ENCODE measurements at places on chromosomes 4 and X. TPM values are rescaled to one million over a fixed set of nuclear protein-coding genes. Genes with fewer than 3 reads are reported as not detected.

GRCh38 chr4:57488366-57489162, 378.4 kb upstream of the IGFBP7 start:
- no peak overlapping the region for H3K4me3 ChIP-seq
- DNase-seq, result no peak
- H3K27ac ChIP-seq, result no peak overlapping the region

GRCh38 chr4:99644453-99644852, 13.2 kb downstream of the C4orf54 start:
- peaks cover 13% of the 10 kb centered on the region for H3K27me3 ChIP-seq
- H3K4me1 ChIP-seq, result no peaks in the 10 kb centered on the region
- no peaks in the 10 kb centered on the region for H3K36me3 ChIP-seq
- H3K27ac ChIP-seq, result no peak overlapping the region
- H3K4me3 ChIP-seq, result no peak overlapping the region

DNA sequence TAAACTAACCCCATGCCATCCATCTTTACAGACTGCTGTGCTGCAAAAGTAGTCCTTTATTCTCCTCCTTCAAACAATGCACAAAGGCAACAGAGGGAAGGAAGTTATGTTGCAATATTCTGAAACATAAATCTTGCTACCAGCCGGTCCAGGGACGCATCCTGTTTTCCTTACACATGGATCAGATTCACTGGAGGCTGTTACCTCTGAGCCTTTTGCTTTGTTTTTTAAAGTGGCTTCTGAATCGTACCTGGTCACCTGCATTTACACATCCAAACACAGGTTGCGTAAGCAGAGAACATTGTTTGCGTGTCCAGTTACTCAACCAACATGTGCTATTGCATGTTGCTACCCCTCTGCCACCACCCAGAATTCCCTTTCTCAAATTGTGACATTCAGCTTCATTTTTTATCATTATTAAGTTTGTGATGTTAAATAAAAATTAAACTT, 8.8 kb downstream of the PPARGC1A start:
- H3K4me1 ChIP-seq, result peaks cover 95% of the 10 kb centered on the region
- H3K36me3 ChIP-seq, result peaks cover 2% of the 10 kb centered on the region
- peak overlapping the region; percentile 84 for H3K27ac ChIP-seq
- H3K27me3 ChIP-seq, result no peaks in the 10 kb centered on the region
- DNase-seq, result peak; percentile 95

- no peak overlapping the region for H3K4me3 ChIP-seq
- H3K27me3 ChIP-seq, result no peaks in the 10 kb centered on the region
- DNase-seq, result no peak
- H3K36me3 ChIP-seq, result no peaks in the 10 kb centered on the region
- no peak overlapping the region for H3K27ac ChIP-seq
Measured at GRCh38 chrX:127317159-127317558, 497.6 kb downstream of the PRR32 start.

DNA sequence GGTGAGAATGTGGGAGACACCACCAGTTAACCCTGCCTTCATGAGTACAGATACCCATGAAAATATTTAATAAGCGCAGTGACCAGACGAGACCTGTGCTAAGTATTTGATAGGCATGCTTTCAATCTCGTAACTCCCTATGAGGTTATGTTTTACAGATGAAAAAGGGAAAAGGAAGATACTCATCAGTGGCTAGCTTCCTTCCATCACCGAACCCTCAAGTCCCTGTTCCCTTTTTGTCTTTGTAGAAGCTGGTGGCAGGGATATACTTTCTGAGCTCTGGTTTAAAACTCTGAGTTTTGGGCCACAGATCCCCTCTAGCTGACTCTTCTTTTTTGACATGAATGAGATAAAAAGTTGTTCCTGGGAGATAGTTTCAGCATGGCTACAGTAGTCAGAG, 26.3 kb downstream of the AFF1 start:
- H3K27me3 ChIP-seq, result no peaks in the 10 kb centered on the region
- DNase-seq, result no peak
- no peak overlapping the region for H3K4me3 ChIP-seq
- H3K36me3 ChIP-seq, result 0 out of 3 replicates have a peak, but pooled peaks cover 3% of the 10 kb centered on the region

CPE gene
- total RNA-seq, result 94.9 TPM

DNA sequence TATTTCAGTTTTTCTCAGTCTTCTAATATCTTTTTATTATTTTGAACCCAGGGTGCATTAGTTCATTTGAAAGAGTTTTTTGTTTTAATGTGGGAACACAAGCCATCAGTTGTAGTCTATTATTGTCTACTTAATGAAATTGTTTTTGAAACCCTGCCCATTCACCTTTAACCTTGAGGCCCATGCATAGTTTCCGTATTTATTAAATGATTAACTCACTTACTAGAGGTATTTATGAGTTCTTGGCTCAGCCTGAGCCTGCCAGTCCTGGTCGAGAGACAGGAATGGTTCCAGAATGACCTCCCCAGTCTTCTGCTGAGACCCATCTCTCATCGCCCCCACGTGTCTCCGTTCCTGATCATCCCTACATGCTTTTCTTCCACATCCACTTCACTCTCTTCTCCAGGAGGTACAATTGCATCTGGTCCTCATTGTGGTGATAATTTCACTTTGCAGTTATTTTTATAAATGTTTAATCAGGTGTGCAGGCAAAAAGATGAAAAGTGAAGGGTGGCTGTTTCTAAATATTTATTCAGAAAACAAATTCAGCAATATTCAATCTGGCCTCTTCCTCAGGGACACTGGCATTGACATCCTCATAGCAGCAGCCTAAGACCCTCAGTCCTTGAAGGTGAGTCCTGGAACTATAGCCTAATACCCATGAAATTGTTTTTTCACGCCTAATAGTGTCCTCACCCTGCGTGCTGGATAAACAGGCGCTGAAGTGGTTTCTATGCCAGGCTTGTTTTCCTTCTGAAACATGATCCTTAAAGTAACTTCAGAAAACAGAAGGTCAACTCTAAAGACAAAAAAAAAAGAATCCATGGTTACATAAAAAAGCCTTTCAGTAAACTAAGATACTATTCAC, 112.8 kb downstream of the KDR start:
- H3K27ac ChIP-seq, result no peak overlapping the region
- DNase-seq, result no peak
- H3K36me3 ChIP-seq, result no peaks in the 10 kb centered on the region
- H3K4me3 ChIP-seq, result no peak overlapping the region

DNA sequence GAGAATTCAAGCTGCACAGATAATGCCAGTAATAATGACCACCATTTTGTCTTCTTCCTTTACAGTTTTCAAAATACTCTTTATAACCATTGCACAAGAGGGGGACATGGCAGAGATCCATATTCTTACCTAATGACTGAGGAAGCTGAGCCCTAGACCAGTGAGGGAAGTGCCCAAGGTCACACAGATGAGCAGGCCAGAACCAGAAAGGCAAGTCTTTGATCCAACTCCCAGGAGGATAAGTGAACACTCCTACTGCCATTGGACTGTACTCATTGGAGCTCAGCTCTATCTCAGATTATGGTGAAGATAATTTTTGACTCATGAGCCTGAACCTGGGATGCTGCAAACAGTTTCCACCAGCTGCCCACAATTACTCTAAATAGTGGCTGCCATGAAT, 28.6 kb downstream of the AMER1 start:
- H3K4me3 ChIP-seq, result no peak overlapping the region
- no peaks in the 10 kb centered on the region for H3K4me1 ChIP-seq
- peak; percentile 5 for DNase-seq
- no peak overlapping the region for H3K27ac ChIP-seq
- no peaks in the 10 kb centered on the region for H3K27me3 ChIP-seq

DNA sequence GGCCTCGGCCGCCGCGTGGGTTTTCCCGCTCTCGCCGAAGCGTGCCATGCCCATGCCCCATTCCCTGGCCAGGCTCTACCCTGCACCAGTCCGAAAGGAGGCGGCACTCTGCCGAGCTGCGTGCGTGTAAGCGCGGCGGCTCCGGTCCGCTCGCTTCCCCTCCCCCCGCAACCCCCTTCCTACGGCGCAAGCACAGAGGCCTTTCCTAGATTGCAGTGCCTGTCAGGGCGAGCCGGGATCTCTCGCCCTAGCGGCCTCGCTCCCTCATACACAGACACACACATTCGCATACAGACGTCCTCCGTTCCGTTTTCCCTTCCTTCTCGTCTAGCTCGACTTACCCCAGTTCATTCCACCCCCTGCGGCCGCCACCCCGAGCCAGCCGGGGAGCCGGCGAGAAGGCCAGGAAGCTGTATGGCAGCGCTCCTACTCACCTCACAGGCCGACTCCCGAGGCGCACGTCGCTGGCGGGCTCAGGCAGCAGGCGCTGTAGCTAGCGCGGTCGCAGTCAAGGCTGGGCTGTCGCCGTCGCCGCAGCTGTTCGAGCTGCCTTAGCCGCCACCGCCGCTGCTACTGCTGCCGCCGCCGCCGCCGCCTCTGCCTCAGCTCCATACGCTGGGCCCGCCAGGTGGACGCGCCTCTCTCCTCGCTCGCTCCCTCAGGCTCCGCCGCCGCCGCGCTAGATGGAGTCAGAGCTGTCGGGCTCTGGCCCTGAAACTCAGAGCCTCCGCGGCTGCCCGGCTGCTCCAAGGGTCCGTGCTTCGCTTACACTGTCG, 615 bp downstream of the NEXMIF start:
- no peak overlapping the region for H3K27ac ChIP-seq
- H3K36me3 ChIP-seq, result no peaks in the 10 kb centered on the region
- peak overlapping the region; percentile 60 for H3K4me3 ChIP-seq
- H3K27me3 ChIP-seq, result no peaks in the 10 kb centered on the region

HERC6 gene
- 2.0 TPM for total RNA-seq

TLR6 gene
- 0.52 TPM for total RNA-seq

GRCh38 chr4:108570993-108571569, 49.3 kb upstream of the RPL34 start:
- no peak for DNase-seq
- no peak overlapping the region for H3K4me3 ChIP-seq
- no peaks in the 10 kb centered on the region for H3K36me3 ChIP-seq
- H3K4me1 ChIP-seq, result no peaks in the 10 kb centered on the region

NLGN3 gene
- not detected for total RNA-seq

NWD2 gene
- total RNA-seq, result not detected

- no peak overlapping the region for H3K27ac ChIP-seq
- no peak overlapping the region for H3K4me3 ChIP-seq
- DNase-seq, result no peak
Measured at GRCh38 chr4:94676970-94677369, 80.8 kb upstream of the BMPR1B start.

DNA sequence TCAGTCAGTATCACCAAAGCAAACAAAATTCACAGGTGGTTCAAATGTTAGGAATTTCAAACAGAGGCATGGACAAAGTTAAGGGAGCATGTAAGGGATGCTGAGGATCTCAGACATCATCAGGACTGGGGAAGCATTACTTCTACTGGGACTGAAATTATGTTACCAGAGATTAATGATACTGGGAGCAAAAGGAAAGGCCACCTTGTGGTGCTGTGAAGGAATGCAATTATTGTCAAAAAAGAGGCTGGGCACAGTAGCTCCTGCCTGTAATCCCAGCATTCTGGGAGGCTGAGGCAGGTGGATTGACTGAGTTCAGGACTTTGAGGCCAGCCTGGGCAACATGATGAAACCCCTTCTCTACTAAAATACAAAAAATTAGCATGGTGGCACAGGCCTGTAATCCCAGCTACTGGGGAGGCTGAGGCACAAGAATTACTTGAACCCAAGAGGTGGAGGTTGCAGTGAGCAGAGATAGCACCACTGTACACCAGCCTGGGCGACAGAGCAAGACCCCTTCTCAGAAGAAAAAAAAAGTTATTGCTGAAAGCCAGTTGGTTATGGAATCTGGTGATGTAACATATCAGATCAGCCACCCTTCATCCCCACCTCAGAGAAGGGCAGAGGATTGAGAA, 954.3 kb downstream of the PCDH7 start:
- H3K27me3 ChIP-seq, result no peaks in the 10 kb centered on the region
- H3K4me1 ChIP-seq, result no peaks in the 10 kb centered on the region
- H3K27ac ChIP-seq, result no peak overlapping the region
- no peak for DNase-seq
- no peak overlapping the region for H3K4me3 ChIP-seq

- no peaks in the 10 kb centered on the region for H3K36me3 ChIP-seq
- no peak overlapping the region for H3K27ac ChIP-seq
- no peak for DNase-seq
- H3K27me3 ChIP-seq, result no peaks in the 10 kb centered on the region
- H3K4me3 ChIP-seq, result no peak overlapping the region
- H3K4me1 ChIP-seq, result no peaks in the 10 kb centered on the region
Measured at GRCh38 chr4:30642567-30642966, 77.6 kb upstream of the PCDH7 start.

GRCh38 chr4:125049711-125050110, 265.0 kb upstream of the FAT4 start:
- no peak overlapping the region for H3K4me3 ChIP-seq
- H3K36me3 ChIP-seq, result no peaks in the 10 kb centered on the region
- H3K4me1 ChIP-seq, result no peaks in the 10 kb centered on the region
- H3K27me3 ChIP-seq, result no peaks in the 10 kb centered on the region
- DNase-seq, result no peak

DNA sequence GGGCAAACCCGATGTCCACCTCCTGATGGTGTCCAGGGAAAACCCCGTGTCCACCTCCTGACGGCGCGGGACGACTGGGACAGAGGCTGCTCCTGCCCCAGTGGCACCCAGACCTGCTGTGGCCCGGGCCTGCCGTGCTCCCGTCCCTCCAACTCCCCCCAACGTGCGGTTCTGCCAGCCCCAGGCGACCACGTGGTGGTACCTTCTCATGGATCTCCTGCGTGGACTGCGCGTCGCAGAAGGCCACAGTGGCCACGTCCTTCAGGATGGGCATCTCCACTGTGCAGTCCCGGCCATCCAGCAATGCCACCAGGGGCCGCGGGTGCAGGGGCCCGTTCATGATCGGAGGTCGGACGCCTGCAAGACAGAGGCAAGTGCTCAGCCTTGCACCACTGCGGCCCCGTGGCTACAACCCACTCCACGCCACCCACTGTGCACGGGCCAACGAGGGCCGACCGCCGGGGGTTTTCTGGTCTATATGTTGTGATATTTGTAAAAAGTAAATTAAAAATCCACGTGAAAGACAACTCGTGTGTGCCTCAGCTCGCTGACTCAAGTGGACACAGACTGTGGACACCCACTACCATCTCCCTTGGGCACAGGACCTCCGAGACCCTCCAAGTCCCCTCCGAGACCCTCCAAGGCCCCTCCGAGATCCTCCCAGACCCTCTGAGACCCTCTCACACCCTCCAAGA, 10.8 kb downstream of the CTBP1 start:
- H3K27me3 ChIP-seq, result no peaks in the 10 kb centered on the region
- DNase-seq, result no peak
- peaks cover 70% of the 10 kb centered on the region for H3K36me3 ChIP-seq
- no peak overlapping the region for H3K4me3 ChIP-seq

GRCh38 chrX:444305-444704, 57.6 kb upstream of the PPP2R3B start:
- DNase-seq, result no peak
- H3K27me3 ChIP-seq, result peaks cover 11% of the 10 kb centered on the region
- H3K27ac ChIP-seq, result no peak overlapping the region
- no peak overlapping the region for H3K4me3 ChIP-seq

DNA sequence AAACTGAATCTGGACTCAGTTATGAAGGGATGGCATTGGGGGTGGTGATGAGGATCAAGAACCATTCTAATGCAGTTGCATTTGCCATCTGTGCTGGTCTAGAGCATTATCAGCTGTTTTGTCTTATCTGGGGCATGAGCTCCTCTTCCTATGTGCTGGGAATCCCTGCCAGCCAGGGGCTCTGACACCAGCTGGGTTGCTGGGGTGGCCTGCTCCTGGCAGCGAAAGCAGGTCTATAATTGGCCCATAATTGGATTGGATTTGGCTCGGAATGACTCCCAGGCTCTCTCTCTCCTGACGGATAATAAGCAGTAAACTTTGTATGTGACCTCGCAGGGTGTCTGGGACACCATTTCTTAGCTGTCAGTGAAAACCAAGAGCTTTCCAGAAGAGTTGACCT, 34.1 kb downstream of the SMPX start:
- no peak overlapping the region for H3K27ac ChIP-seq
- DNase-seq, result no peak
- H3K36me3 ChIP-seq, result no peaks in the 10 kb centered on the region

- no peak overlapping the region for H3K4me3 ChIP-seq
- no peak for DNase-seq
- no peaks in the 10 kb centered on the region for H3K36me3 ChIP-seq
- H3K27me3 ChIP-seq, result no peaks in the 10 kb centered on the region
Measured at GRCh38 chr4:64095398-64095797, 313.9 kb downstream of the TECRL start.

All from HepG2 (cell line).